HCT116 (cell line): ENCODE measurements at places on chromosomes 5 and 9.
A peak's percentile ranks its signal among the peaks of the same experiment; 100 is the strongest.

DNA sequence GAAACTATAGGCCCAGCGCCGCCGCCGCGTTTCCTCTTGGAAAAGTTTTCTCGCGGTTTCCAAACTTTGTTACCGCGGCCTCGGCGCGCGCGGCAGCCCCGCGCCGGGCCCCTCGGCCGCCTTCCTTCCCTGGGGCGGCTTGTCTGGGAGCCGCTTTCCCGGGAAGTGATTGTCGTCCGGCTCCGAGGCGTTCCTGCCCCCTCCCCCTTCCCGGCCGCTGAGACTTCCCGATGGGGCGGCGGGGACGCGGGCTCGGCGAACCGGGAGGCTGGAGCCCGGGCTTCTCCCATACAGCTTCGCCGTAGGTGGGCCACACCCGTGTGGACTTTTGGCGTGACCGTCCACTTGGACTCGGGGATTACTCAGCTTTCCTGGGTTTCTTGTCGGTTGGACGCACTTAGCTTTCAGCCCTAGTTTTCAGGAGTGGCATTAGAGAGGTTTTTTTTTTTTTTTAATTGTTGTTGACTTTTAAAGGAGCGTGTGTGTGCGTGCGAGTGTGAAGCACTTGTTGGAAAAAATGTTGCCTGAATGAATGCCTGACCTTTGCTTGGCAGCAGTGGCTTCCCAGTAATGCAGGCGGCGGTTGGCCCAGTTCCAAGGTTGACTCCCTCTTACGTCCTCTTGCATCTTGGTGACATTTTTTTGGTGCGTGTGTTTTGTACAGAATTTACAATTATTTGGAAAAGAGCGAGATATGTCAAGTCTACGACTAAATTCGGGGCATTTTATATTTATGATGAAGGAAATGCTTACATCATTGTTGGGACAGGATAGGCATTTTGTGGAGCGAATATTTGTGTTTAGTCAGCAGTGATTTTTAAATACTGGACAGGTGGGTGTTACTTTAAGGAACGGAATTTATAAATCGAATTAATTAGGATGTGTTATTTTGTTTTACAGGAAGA is 821 bp downstream of the CTNNA1 start:
- peak; percentile 80 for DNase-seq

- DNase-seq: no peak
These were observed 823 bp upstream of the PRDM6 start for GRCh38 chr5:123088031-123088805.

DNA sequence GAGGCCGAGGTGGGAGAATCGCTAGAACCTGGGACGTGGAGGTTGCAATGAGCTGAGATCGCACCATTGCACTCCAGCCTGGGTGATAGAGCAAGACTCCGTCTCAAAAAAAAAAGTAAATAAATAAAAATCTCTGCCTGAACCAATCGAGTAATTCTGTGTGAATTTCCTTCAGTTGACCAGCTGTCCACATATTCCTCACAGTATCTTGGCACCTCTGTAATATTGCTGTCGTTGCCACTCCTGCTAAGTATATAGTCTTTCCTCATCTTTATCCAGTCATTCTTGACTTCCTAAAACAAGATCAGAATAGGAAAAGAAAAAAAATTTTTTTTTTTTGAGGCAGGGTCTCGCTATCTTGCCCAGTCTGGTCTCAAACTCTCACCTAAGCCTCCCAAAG is 29.9 kb downstream of the KDM3B start:
- DNase-seq: no peak

DNA sequence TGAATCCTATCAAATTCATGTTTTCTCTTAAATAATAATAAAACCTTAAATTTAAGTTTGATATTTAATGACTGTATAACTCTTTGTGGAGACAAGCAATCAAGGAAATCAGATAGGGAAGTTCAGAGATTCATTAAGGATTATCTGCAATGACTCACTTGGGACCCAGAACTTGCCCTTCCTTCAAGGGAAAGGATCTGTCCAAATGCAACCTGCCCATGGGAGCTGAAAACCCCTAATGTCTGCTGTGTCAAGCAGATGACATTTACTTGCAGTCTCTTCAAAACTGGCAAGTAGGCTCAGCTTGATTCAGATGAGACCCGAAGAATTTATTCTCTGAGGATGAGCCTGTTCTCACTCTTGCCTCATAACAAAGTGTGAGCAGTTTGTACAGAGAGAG is 1577.6 kb downstream of the EFNA5 start:
- DNase-seq: no peak

DNA sequence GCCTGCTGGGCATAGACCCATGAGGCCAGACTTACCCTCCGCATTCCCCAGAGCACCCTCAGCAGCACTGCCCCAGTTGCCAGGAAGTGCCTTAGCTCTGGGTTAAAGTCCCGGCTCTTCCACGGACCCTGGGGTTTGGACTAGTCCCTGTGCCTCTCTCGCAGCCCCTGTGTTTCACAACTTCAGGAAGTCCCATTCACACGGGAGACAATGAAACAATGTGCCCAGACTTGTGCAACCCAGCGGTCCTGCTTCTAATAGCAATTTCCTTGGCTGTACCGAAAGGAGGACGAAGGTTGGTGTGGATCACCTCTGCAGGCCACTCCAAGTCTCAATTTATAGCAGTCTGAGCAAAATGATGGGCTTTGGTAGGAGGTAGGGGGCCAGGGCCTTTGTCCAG is 41.8 kb upstream of the FAT2 start:
- DNase-seq: no peak

DNA sequence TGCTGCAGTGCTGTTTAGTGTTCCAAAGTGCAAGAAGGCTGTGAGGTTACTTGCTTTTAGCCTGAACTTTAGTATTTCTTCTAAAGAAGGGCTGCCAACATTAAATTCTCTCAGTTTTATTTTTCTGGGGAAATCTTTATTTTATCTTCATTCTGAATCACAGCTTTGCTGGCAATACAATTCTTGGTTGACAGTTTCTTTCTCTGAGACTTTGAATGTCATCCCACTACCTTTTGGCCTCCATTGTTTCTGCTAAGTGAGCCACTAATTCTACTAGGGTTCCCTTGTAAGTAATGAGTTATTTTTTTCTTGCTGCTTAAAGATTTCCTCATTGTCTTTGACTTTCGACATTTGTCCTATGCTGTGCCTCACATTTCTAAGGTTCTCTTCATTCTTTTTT is 32.4 kb upstream of the SUSD1 start:
- DNase-seq: no peak

DNA sequence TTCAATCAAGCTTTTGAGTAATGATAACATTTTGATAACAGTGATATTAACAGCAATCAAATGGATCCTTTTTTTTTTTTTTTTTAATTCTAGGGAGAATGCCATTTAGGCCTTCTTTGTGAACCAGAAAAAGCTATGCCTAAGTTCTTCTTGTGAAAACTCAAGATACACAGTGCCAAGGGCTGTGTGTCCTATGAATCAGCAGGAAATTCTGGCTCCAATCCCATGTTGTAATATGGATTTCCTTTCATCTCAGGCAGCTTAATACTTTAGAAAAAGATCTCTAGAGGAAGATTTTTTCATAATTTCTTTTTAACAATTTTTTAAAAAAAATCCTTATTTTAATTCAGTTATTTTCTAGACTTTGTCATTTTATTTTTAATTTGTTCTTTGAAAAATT is 96.1 kb downstream of the NUDT12 start:
- no peak for DNase-seq

- no peak for DNase-seq
These were observed 954.0 kb upstream of the CDH6 start for GRCh38 chr5:30239331-30240022.

GRCh38 chr5:90408571-90409317 is 812 bp downstream of the CETN3 start:
- no peak for DNase-seq

GRCh38 chr5:91145333-91145620 is 237.8 kb downstream of the ARRDC3 start:
- DNase-seq: no peak

DNA sequence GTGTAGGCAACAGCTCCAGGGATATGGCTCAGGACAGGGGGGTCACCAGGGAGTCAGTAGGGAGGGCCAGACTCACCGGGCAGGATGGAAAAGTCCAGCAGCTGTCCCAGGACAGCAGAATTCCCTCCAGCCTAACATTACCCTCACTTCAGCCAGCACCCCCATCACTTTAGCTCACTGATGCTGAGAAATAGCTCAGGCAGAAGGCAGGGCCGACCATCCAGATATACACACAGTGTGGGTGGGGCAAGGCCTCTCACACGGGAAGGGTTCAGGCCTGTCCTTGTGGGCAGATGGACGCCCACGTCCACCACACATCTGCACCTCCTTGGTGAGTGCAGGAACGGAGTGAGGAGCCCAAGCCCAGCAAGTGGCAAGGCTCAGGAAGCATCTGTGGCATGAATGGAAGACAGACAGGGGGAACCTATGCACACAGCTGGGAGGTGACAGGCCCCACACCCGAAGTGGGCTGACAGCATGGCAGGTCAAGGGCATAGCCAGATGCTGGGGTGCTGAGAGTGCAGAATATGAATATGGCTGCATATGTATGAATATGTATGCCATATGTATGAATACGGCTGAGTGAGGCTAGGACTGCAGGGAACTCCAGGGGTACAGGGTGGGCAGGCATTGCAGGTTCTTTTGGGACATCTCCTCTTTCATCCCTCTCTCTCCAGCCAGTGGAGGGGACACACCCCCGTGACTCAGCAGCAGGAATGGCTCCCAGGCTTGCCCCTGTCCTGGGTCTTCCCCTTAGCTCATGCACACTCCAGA is 17.0 kb downstream of the BICD2 start:
- no peak for DNase-seq

- DNase-seq: no peak
These were observed 108.3 kb upstream of the KIF2A start for GRCh38 chr5:62197697-62198096.

- no peak for DNase-seq
These were observed 692.3 kb downstream of the PTPRD start for GRCh38 chr9:9920425-9921060.

DNA sequence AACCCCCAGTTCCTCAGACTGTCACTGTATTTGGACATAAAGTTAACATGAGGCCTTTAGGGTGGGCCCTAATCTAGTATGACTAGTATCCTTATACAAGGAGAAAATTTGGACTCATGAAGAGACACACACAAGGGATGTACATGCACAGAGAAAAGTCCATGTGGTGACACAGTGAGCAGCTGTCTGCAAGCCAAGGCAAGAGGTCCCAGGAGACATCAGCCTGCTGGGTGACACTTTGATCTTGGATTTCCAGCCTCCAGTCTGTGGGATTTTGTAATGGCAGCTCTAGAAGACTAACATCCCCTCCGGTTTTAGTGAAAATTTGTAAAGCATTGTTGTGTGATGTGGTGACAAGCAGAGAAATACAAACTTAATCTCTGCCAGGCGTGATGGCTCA is 66.1 kb downstream of the RAI14 start:
- no peak for DNase-seq

DNA sequence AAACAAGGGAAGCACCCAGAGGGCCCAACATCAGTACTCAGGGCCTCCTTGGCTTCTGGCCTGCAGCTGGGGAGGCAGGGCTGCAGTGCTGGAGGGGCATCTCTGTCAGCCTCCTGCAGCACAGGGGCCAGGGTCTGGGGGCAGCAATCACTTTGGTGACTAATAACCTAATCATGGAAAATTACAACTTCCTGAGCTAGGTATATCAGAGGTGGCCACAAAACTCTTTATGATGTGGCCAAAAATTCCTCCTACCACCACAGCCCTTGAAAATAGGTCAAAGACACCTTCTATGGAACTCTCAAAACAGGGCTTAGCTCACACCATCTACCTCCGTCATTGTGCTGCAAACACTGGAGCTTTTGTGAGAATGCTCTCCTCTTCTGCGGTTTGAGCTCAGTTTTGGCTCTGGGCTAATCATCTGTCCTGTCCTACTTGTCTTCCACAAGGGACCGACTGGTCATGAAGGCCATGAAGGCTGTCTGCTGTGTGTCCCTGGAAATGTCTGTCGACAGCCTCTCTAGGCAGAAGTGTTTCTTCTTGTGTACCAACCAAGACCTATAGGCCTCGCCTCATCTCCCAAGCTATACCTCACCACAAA is 28.6 kb downstream of the CSF2 start:
- DNase-seq: no peak

DNA sequence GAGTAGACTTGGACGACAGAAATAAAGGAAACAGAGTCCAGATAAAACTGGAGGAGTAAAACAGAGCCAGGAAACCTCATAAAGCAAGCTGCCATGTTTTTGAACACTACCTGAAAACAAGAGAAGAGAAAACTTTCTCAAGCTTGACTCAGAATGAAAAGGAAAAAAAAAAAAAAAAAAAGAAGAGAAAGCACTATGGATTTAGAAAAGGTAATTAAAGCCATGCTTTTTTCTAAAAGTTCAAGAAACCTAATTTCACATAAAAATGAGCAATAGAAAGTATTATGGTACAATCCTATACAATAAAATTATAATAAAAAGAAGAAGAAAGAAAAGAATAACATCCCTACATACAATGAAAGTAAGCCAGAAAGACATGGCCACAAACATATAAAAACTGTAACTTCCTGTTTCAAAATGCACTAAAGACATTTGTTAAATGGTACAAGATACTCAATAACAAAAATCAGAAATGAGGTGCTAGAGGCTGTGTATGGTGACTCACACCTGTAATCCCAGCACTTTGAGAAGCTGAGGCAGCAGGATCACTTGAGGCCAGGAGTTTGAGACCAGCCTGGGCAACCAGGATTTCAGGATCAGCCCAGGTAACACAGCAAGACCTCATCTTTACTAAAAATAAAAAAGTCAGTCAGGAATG is 129.5 kb downstream of the SIL1 start:
- DNase-seq: no peak

- DNase-seq: no peak
These were observed 217.5 kb downstream of the EBF1 start for GRCh38 chr5:158882236-158882635.

DNA sequence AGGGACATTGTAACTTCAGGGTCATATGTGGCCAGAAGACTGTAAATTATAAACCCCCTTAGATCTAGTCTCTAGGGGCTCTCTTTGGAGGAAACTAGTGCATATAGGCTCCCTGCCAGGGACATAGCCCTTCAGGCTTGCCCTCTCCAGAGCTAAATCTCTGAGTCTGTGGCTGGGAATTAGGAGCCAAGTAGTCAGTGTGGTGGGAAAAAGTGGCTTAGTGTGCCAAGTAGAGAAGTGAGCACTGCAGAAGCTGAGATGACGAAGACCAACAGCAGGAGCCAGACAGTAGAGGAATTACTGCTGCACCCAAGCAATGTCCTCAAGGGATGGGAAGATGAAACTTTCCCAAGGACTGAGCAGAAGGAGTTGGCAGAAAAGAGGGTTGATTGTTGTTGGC is 71.2 kb downstream of the CWC27 start:
- DNase-seq: no peak
